Natural killer cell (primary cell): ENCODE measurements at places on chromosomes 3 and 15.

GRCh38 chr3:19213603-19214220, 65.4 kb downstream of the KCNH8 start:
- DNase-seq: no peak

DNA sequence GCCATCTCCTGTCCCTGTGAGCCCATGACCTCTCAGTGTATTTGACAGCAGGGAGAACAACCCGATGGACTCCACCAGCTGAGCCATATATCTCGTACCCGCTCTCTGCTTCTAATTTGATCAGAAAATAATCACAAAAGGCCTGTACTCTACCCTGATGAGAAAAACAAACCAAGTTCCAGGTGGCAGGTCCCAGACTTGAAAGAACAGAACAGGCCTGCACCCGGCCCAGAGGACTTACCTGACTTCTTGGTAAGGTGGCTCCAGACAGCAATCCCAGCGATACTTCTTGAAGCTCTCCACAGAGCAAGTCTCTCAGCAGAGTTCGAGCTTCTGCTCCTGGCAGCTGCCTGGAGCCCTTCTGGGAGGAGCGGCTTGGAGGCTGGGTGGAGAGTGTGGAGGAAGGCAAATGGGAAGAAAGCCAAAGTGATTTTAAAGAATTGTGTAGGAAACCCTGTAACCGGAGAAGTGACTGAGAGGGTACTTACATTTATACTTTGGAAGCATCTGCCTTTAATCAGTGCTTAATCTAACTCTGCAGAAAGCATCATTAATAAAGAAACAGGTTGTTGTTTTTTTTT, 91.6 kb downstream of the SCN11A start:
- DNase-seq: no peak

DNA sequence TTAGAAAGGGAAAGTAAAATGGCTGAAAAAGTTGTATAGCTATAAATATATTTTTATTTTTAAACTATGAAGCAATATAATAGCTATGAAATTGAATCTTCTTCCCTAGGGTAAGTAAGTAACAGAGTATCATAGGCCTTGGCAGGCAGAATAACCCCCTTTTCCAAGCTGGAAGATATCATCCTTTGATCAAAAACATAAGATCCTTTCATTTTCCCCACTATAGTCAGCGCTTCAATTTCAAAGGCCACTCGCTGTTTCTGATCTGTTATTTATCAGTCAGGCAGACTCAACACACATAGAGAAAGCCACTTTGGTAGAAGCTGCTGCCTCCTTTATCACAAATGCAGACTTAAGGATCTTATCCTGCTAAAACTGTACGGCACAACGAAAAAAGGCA, 74.0 kb upstream of the UBE2E2 start:
- no peak for DNase-seq

DNA sequence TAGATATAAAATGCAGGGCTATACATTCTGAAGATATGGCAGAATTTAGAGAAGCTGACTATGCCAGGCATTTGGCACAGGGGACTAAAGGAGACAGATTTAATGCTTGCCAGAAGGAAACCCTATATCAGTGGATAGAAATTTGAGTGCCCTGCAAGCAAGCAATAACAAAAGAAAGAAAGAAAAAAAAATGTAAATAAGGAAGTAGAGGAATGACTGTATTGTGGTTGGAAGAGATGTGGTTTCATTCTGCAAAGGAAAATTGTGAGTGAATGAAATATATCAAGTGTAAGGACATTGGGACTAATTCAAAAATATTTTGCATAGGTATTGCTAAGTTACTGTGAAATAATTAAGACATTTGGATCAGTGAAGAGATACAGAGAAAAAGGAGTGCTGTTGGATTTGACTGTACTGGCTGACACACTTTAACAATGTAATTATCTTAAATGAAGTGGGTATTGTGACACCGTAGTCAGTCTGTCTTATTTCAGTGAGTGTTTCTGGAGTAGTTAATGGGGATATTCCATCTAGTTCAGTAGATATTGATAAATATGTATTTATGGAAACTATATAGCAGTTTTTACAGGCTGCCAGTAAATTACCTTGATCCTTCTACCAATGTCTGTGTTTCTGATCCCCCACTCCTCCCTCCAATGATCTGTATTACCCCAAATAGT, 418.2 kb downstream of the CNTN4 start:
- DNase-seq: no peak

- DNase-seq: no peak
Observed at GRCh38 chr15:57237301-57237642, 139.0 kb upstream of the CGNL1 start.

- DNase-seq: no peak
Observed at GRCh38 chr3:171417813-171418212, 42.4 kb downstream of the TNIK start.

DNA sequence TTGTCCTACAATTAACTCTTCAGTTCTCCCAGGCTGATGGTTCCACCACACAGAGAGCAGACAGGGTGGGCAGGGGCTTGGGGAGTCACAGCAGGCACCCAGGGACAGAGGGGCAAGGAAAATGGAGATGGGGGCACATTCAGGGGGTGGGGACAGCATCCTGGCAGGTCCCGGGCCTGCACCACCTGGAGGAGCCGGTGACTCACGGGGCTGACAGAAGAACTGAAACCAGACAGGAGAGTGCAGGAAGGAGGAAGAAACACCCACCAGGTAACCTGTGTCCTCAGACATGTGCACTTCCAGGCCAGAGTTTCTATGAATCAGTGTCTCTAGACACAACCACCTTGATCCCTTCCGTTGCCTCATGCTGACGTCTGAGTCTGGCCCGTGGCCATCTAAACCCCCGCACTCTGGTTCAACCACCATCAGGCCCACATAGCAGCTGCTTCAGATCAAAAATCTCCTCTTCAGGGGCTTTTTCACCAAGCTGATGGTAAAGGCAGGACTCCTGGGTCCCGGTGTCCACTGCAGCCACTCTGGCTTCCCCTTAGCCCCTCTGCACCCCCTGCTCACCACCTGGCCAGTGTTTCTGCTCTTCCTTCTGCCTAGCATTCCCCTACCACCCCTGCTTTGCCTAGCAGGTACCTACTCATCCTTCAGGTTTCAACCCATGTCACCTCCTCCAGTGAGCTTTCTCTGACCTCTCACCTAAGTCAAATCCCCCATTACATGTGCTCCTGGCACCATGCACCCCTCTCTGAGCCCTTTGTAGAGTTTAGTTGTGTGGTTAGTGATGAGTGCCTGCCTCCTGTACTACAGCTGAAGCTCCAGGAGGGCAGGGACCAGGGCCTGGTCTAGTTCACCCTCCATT, 16.5 kb upstream of the CYP11A1 start:
- DNase-seq: peak; percentile 66

GRCh38 chr3:72951259-72951722, 45.3 kb upstream of the PPP4R2 start:
- peak; percentile 22 for DNase-seq

DNA sequence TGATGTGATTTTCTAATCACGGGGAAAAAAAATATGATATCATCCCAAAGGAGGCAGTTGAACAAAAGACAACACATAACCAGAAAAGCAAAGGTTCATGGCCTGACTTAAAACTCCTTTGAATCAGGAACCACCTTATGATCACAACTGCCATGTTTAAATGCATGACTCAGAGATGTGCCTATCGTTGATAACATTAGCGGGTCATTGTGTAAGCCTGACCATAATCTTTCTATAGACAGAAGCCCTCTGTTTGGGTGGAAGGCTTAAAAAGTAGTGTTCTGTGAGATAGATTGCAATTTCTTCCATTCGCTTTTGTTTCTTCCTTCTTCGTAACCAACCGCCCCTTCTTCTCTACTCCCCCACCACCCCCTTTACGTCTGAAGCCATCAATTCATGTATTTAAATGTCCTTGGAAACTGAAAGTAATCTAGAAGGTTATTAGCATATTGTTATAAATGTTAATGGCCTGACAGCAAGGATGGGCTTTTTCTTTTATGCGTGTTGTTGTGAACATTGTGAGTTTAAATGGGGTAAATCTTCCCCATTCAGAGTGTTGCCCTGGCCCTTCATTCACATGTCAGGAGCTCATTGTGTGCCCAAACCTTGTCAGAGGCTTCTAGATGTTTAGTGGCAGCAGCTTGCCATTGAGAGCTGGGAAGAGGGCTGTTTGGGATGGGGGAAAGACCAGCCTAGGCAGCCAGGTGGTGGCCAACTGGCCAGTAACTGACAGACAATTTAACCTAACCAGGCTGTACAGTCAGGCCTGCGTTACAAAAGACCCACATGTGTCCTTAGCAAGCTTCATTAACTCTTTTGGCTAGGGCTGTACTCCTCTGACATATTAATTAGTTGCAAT, 64.5 kb downstream of the EPHA3 start:
- no peak for DNase-seq

DNA sequence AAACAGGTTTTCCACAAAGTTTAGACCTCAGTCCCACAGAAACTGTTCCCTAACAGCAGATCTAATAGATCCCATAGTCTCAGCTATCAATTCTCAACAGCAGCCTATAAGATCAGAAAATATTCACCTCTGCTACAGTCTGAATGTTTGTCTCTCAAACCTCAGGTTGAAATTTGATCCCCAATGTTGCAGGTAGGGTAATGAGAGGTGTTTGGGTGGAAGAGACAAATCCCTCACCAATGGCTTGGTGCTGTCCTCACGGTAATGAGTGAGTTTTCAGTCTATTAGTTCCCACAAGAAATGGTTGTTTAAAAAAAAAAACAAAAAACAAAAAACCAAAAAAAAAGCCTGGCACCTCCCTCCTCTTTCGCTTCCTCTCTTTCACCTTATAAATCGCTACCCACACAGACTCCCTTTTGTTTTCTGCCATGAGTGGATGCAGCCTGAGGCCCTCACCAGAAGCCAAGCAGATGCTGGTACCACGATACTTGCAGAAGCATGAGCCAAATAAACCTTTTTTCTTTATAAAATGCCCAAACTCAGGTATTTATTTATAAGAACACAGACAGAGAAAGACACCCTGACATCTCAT, 14.2 kb downstream of the ZNF280D start:
- no peak for DNase-seq

DNA sequence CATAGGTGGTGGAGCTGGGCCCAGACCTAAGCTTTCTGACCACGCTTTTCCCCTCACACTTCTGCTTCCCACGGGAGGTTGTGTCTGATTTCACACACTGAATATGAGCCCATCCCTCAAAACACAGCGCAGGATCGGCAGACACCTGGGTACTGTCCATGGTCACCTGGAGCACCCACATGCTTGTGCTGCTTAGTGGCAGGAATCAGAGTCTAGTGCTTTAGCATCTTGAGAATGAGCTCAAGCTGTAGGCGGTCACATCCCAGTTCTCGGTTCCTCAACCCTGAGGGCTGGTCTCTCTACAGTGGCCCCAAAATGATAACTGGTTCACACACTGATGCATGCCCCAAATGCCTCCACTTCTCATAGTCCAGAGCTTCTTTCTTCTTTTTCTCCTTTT, 111.0 kb downstream of the SEMA5B start:
- no peak for DNase-seq

DNA sequence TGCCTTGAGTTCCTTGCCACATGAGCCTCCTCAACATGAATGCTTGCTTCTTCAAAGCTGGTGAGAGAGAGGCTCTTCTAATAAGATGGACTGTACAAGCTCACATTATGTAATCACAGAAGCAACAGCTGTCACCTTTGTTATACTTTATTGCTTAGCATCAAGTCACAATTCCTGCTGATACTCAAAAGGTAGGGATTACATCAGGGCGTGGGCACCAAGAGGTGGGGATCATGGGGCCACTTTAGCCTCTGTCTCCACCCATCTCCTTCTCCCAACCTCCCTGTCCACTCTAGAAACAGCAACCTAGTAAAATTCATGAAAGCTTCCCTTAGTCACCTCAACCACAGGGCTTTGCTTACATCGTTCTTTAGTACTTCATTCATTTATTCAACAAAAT, 95.9 kb downstream of the FAM43A start:
- DNase-seq: no peak

DNA sequence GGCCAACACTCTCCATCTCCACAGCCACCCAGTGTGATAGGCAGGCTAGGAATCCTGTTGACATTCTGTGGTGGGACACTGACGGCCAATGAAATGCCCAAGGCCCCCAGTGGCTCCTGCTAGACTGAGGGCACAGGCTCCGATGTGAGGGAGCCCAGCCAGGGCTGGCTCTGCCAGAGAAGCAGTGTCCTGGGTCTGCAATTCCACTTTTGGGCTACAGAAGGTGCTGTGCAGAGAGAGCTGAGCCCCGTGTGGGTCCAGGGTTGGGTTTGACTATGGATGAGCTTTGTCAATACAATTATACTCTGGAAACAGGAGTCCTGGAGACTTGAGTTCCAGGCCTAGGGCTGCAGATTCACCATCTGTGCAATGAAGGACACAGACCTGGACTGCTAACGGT, 55.7 kb upstream of the TMEM115 start:
- no peak for DNase-seq

GRCh38 chr3:100798012-100798411, 88.7 kb downstream of the TFG start:
- no peak for DNase-seq

DNA sequence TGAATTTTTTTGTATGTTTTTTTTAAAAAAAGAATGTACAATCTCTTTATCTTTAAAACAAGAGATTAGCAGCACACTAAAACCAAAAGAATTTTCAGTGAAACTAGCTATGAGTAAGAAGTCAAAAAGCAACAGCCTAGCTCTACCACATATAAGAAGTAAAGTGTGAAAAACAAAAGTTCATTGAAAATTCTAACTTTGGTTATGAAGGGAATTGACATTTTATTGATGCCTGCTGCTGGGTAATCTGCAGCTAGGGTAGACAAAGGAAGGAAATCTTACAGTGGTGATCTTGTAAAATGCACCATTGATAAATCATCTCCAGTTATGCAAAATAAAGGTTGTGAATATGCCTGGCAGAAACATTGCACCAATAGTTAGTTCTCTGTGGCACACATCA, 37.8 kb upstream of the FOXB1 start:
- DNase-seq: no peak

DNA sequence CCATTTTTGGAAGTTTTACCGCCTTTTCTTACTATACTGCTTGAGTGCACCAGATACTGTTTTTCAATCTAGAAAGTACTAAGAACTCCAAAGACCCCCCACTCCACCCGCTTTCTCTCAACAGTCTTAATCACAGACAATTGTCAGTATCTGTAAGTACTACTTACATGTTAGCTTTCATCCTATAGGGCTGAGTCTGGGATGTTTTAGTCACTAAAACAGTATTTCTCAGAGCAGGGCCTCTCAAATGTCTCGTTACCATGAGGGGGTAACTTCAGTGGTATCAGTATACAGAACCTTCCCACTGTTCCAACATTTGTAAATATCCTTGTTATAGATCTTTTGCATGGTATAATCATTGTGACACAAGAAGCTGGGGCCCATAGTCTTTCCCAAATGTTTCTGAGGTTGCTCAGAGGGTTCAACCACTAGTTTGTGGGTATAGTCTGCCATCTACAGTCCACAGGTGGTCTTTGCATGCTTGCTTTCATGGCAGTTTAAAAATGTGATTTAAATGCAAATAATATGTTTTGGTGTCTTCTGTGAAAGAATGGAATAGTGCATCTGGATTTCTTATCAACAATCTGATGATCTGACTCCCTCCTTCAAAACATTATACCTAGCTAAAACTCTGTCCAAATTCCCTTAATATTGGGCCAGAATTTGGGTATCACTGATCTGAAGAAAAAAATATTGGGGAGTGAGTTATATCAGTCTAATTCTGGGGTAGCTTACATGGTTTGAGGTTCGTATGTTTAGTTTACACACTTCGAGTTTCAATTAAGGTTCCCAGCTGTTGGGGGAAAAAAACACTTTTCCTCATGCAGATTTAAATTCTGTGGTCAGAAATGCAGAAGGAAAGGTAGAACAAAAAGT, 18.0 kb upstream of the DNAJC13 start:
- DNase-seq: no peak
